Stomach (tissue), 19 donors: ENCODE measurements at places on chromosomes 16 and 17. TPM values are rescaled to one million over a fixed set of nuclear protein-coding genes. Genes with fewer than 3 reads are reported as not detected.

- H3K27me3 ChIP-seq = no peaks in the 10 kb centered on the region
- DNase-seq = no peak
- H3K4me3 ChIP-seq = no peak overlapping the region
- H3K27ac ChIP-seq = no peak overlapping the region
- H3K36me3 ChIP-seq = no peaks in the 10 kb centered on the region
Measured at GRCh38 chr17:21368545-21369246, 7.5 kb upstream of the KCNJ12 start.

DNA sequence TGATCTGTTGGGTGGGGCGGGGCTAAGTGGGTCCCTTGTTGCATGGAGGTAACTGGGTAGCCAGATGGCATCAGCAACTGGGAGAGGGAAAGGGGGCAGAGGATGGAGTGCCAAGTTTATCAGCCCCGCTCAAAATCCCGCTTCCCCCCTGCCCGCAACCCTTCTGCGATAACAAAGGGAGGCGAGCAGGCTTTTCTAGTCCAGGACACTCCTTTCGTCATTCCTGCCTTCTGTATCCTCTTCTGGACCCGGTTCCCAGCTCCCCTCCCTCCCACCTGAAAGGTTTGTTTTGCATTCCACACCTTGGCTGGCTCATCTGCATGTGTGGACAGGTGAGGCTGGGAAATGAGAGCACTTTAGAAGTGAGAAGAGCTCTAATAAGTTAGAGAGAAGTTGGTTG, 53.3 kb downstream of the HLF start:
- no peak overlapping the region for H3K4me3 ChIP-seq
- peaks cover 21% of the 10 kb centered on the region for H3K4me1 ChIP-seq
- DNase-seq = no peak
- H3K36me3 ChIP-seq = peaks cover 12% of the 10 kb centered on the region
- no peaks in the 10 kb centered on the region for H3K27me3 ChIP-seq

Gene ADAP2
- 8.0 TPM for total RNA-seq

DNA sequence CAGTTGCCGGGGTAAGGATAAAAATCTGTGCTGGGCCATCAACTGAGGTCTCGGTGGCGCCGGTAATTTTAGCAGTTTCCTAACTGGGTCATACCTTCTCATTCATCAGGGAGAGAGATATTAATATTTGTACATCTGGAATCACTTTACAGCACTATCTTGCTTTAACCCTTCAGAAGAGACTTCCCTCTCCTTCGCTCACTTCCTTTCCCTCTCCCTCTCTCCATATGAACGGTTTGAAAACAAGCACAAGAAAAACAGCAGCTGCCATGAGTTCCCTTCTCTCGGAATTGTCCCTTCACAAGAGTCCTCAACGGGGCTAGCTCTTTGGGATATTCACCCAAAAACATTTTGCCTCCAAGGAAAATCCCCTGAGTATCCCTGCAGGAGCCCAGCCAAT, 144.3 kb upstream of the NOG start:
- no peaks in the 10 kb centered on the region for H3K4me1 ChIP-seq
- DNase-seq = no peak
- H3K4me3 ChIP-seq = no peak overlapping the region
- no peaks in the 10 kb centered on the region for H3K27me3 ChIP-seq

Gene PABPN1L
- total RNA-seq = not detected

Gene SP6
- not detected for total RNA-seq

DNA sequence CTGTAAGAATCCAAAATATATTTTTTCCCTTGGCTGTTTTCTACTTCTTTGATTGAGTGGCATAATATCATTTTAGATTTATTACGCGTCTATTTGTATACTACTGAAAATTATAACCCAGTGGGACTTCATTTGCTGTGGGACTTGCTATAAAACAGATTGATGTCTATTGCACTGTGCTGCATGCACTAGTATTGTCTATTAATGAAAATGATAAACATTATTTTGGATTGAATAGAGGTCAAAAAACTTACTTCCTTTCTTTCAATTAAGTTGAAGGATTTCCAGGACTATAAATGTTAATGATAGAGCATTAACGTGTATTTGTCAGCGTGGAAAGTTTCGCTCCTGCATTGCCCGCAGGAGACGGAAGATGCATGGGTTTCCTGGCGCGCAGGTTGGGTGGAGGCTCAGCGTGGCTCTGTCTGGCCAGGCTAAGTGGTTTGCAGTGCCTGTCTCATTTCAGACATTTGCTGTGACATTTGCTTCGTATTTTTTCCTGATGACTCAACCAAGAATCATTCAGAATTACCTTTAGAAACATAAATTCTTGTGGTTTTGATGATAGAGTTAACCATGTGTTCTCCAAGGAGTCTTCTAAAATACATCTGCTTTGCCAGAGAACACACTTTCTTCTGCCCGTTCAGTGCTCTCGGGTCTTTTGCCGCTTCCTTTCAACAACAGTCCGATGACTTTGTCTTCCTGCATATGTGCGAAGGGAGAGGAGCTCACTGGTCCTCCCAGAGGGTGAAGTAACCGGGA, 216.7 kb downstream of the RPTOR start:
- peak overlapping the region; percentile 41 for H3K27ac ChIP-seq
- H3K4me3 ChIP-seq = no peak overlapping the region
- DNase-seq = no peak

- H3K4me1 ChIP-seq = no peaks in the 10 kb centered on the region
- no peak overlapping the region for H3K27ac ChIP-seq
- DNase-seq = no peak
- no peak overlapping the region for H3K4me3 ChIP-seq
- H3K36me3 ChIP-seq = no peaks in the 10 kb centered on the region
- H3K27me3 ChIP-seq = no peaks in the 10 kb centered on the region
Measured at GRCh38 chr16:61858988-61859387, 177.2 kb downstream of the CDH8 start.
